Stimulated activated CD8-positive, alpha-beta memory T cell treated with anti-CD3 and anti-CD28 coated beads, Interleukin-2, amount 100 ng/mL, for 1 hour (primary cell): ENCODE measurements at places on chromosomes 5 and 9.

DNA sequence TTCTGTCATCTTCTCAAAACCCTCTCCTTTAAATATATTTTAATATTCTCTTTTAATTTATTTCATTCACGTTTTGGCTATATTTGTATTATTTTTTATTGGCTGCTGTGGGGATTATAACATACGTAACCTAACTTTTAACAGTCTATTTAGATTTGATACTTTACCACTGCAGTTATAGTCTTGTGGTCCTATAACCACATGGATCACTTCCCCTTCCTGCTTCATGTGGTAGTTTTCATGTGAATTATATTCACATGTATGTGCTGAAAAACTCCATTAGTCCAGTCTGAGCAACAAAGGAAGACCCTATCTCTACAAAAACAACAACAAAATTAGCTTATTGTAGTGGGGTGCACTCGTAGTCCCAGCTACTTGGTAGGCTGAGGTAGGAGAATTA, 34.3 kb downstream of the CENPP start:
- DNase-seq = no peak

GRCh38 chr5:4651806-4652565, 488.1 kb upstream of the ADAMTS16 start:
- no peak for DNase-seq

- DNase-seq = no peak
Measured at GRCh38 chr9:82106536-82106935, 118.0 kb downstream of the SPATA31D1 start.

- DNase-seq = no peak
Measured at GRCh38 chr5:35847961-35848360, 8.7 kb upstream of the IL7R start.

DNA sequence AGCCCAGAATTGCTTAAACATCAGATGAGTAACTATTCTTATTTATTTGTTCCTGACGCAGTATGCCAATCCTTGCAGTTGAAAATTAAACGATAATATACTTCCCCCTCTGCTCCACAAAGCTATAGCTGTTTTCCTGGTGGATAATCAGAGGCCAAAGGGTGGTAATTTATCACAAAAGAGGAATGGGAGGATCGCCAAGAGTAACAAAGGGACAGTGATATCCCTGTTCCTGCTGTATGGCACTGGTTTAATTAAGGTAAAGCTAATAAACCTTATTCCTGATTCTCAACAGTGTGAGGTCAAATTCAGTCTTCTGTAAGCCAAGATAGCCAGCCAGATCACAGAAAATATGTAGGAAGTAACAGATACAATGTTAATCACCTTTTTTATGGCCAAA, 33.4 kb upstream of the PTGER4 start:
- DNase-seq = no peak

DNA sequence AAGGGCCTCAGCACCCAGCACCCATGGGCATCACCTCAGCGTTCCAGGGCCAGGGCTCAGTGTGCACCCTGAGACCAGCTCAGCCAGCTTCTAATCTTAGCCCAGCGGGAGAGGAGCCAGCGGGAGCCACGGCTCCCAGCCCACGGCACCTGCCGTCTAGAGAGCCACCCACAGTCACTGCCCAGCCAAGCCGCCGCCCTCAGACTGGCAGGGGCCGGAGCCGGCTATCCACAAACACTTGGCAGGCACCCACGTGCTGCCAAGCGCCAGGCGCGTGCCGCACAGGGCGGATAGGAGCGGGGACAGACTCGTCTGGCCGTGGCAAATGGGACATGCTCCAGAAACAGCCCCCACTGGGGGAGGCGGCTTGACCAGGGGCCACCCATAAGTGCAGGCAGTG, 18.6 kb downstream of the BRD3 start:
- no peak for DNase-seq

GRCh38 chr5:136030956-136031611, 2.3 kb downstream of the TGFBI start:
- DNase-seq = no peak

DNA sequence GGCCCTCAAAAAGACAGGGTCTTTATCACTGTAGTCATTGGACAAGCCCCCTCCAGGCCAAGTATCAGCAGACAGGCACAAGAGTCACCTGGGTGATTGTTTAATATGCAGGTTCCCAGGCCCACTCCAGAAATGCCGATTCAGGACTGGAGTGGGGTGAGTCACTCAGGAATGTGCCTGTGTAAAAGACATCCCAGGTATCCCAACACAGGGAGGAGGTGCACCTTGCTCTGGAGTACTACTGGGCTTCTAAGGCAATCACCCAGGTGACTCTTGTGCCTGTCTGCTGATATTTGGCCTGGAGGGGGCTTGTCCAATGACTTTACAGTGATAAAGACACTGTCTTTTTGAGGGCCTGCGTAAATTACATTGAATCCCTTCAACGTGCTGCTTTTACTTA, 40.6 kb downstream of the ACTL7B start:
- no peak for DNase-seq

DNA sequence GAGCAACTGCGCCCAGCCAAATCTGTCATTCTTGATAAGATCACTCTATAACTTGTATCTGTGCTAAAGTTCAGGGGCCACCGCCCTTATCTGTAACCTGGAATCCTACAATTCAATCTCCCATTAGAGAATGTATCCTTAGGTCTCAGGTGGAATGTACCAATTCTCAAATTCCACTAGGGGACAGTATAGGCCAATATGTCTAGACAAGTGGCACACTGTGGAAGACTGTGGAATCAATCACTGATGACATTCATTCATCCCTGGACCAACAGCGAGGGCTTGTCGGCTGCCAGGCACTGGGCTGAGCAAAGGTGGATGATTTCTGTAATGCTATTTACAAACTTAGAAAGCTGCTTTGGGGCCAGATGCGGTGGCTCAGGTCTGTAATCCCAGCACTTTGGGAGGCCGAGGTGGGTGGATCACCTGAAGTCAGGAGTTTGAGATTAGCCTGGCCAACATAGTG, 28.7 kb upstream of the MEGF9 start:
- no peak for DNase-seq

DNA sequence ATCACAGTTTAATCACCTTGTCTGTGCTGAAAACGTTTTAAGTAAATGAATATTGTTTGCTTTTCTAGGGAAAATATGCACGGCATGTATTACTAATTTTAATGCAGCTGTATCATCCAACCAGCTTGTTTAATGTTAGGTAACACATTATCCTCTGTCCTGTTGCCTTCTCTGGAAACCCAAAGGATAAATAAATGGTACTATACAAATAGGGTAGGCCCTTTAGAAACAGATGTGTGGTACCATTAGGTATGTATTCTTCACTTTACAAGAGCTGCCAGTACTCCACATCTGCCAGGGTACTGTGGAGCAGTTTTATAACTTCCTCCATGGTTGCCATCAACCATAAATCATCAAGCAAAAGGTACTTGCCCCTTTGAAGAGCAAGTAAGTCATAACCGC, 42.9 kb downstream of the FAF2 start:
- DNase-seq = no peak

DNA sequence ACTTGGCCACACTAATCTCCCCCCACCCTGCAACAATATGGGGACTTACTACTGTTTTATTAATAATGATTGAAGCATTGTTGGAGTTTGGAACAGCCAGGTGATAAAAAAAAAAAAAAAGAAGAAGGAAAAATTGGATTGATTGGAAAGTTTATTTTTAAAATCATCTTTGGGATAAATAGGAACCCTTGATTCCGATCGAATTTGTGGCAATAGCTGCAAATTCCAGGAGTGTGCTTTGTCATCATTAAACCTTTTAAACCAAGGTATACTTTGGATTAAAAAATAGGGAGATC, 907 bp upstream of the NR2F1 start:
- DNase-seq = no peak

DNA sequence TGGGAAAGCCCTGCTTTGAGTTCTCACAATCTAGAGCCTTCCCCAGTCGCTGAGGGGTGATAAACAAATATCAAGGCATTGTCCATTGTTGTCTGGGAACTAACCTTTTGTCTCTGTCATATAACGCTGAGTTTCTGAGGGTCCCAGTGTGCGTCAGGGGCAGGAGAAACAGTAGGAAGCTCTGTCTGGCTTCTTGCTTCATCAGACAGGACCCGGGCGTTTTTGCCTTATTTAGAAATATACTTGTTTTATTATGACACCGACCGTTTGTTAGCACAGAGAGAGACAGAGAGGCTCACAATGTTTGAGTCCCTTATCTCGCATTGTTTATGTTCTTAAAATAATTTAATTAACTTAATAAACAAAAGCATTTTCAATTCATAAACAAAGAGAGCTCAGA, 204.9 kb upstream of the GAS1 start:
- no peak for DNase-seq

DNA sequence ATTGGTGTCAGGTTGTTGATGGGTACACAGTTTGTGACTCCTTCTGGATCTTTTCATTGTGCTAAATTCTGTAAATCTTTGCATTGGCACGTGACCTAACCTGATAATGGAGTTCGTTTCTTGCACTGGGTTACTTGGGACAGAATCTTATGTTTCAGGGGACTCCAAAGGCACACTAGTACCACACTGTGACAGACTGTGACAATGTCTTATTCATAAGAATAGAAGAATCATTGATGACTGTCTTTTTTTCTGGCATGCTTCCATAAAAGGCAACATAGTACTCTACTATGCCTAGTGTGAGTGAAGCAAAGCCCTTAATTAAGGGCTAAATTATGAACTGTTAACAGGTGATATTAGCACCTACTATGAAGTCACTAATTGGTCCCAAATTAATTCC, 35.4 kb upstream of the RICTOR start:
- DNase-seq = no peak
